ENCODE measurements at places on chromosomes 12 and 14. TPM values are rescaled to one million over a fixed set of nuclear protein-coding genes. Genes with fewer than 3 reads are reported as not detected.

FAM186B gene
- total RNA-seq = 0.18 TPM

GUCY2C gene
- total RNA-seq = 0.09 TPM

BBOF1 gene
- 15.2 TPM for total RNA-seq

DNA sequence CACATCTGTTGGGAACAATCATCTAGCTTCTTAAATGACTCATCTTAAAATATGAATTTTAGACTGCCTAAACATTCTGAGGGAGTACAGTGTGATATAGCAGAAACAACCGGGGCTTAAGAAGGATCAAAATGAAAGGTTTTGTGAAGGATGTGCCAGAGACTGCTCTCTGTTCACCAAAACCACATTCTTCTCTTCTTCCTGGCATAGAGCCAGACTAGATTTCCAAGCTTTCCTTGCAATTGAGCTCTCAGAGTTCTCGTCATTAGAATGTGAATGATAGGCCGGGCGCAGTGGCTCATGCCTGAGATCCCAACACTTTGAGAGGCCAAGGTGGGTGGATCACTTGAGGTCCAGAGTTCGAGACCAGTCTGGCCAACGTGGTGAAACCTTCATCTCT is 94.5 kb downstream of the LRRIQ1 start:
- DNase-seq = no peak

GRCh38 chr12:77996670-77997069 is 166.0 kb downstream of the NAV3 start:
- no peak for DNase-seq

GRCh38 chr14:97408503-97408902 is 611.3 kb downstream of the VRK1 start:
- no peak for DNase-seq
